ENCODE measurements at places on chromosomes 1 and 21.

DNA sequence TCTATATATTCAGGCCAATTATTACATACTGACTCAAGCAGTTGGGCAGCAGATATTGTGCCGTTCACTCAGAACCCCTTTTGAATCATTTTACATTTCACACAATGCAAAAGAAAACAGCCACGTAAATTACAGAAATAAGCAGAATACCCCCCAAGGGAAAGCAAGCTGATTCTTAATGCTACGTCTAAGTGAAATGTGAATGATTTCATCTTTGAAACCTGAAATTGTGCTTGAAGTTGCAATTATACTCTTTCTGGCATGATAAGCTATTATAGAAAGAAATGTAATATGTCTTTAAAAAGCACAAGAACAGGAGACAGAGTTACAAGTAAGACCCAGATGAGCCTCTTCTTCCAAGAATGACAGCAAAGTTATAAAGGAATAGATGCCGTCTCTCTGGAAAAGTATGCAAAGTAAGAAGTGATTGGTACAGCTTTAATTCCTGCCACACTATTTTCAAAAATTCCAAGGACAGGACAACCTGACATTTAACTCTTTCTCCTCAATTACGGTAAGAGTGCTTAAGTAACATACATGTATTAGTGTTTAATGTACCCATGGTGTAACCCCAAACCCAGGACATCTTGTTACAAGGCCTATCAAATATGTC, 891.5 kb upstream of the ADGRL2 start:
- DNase-seq, result no peak

DNA sequence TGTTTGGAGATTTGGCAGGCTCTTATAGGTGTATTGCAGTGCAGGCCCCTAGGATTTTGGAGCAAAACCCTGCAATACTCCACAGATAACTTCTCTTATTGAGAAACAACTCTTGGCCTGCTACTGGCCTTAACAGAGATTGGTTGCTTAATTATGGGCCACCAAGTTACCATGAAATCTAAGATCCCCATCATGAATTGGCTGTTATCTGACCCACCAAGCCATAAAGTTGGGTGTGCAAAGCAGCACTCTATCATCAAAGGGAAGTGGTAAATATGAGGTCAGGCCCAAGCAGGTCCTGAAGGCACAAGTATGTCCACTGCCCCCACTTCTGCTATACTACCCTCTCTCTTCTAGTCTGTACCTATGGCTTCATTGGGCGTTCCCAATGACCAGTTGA, 130.0 kb upstream of the TNFSF4 start:
- DNase-seq, result no peak

- DNase-seq, result no peak
Measured at GRCh38 chr1:84307398-84307797, 5.9 kb downstream of the SAMD13 start.

GRCh38 chr1:51664421-51665240, 47.7 kb downstream of the OSBPL9 start:
- no peak for DNase-seq

- no peak for DNase-seq
Measured at GRCh38 chr1:160789051-160789701, 6.8 kb upstream of the LY9 start.

DNA sequence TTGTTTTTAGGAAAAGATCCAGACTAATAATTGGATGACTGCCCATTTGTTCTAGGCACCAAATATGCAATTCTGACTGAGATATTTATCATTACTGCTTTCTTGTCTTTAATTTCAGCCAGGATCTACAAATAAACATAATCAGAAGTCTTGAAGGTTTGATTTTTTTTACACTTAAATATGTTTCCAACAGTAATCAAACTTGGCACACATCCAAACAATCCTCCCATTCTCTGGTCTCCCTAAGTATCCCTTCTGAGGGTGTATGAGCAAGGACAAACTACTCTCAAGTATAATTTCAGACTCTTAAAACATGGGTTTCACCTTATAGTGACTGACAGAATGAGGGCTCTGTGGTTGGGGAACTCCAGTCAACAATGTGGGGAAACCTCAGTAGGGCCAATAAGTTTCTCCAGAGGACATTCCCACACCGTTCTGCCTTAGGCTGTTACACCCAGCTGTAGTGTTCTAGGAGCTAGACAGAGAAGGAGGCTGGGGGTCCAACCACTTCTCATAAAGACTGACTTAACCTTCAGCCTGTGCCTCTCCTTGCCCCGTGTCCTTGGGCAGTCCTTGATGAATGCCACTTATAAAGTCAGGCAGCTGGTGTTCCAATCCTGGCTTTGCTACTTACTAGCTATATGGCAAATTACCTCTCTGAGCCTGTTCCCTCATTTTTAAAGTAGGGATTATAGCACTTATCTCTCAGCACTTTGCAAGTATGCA, 1.5 kb upstream of the PALMD start:
- no peak for DNase-seq

DNA sequence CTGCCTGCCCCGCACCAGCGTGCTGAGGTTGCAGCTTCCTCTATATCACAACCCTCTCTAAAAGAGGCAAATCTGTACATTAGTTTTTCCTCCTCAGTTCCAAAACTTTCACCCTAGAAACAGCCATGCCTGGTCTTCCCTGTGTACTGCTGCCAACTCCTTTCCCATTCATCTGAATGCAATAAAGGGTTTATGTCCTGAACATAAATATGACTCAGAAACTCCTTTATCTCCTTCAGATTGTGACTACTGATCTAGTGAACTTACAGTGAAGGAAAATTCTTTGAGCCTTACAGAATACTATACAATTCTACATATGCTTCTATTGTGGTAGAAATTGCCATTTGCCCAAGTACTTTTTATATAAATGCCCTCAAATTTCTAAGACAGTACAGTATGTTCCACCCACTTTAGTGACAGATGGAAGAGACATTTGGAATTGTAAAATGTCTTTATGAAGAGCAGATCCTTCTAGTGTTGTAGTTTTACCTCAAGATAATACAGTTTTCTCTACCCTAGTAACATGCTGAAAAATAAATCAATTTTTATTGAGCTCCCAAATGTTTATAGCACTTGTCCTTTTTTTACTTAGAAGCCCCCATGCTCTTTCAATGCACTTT, 345.1 kb upstream of the SNX7 start:
- no peak for DNase-seq

- no peak for DNase-seq
Measured at GRCh38 chr1:28781305-28781704, 30.7 kb upstream of the OPRD1 start.

GRCh38 chr1:172453153-172453545, 9.3 kb upstream of the PIGC start:
- DNase-seq, result no peak

- no peak for DNase-seq
Measured at GRCh38 chr21:33051925-33052324, 18.0 kb upstream of the OLIG1 start.

DNA sequence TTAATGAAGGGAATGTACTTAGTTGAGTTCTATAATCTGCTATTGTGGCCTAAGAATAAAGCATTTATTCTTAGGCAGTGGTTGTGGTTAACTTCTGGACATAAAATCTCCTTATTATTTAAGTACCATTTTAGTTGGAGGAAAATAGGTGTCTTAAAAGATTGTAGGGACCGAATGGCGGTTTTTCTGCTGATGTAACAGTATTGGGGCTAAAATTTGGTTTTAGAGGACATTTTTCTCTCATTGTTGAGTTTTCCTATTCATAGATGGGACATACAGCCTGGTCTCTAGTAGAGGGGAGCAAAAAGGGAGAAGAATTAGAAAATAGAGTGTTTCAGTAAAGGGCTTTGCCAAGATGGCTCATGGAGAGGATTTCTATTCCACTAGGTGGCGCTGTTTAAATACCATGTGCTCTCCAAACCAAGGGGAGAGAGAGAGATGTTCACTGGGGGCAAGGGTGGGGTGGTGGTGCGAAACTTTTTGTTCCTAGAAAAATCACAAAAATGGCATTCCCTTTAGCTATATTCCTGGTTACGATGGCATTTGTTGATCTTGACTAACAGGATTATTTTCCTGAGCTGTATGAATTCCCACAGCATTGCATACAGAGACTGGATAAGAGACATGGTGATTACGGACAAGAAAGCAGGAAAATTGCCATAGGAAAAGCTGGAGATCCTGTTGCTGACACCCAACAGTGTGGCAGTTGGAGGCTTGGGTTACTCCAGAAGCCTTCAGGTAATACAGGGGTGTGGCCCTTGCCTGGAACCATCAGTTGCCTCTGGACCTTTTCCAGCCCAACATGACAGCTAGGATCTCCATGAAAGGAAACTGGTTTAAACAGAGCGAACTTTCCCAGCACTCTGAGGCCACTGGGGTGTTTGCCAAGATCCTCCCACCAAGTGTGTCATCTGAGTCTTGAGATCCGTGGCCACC, 18.2 kb upstream of the FCGR2A start:
- DNase-seq, result no peak

DNA sequence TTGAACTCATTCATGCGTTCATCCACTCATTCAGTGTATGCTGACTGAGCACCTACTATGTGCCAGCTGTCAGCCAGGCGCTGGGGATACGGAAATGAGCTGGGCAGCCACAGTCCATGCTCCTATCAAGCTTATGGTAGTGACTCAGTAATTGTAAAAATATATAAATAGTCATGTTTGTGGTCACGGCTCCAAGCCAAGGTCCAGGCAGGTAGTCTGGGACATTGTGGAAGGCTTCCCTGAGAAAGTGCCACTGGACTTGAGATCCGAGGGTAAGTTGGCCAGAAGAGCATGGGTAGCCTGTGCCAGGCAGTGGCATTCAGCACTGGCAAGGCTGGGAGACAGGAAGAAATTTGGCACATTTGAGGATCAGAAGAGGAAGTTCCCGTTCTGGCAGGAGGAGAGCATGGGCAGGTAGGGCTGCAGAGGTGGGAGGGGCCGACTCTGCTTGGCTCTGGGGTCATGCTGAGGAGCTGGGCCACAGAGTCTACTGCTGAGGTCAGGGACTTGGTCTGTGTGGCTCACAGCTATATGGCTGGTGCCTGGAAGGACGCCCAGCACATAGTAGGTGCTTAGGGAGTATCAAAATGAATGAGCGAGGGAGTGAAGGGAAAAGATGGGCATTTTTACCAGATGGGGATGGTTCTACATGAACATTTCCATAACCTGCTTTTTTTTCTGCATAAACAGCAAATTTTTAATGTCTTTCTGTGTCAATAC, 6.9 kb downstream of the PTPRF start:
- no peak for DNase-seq

DNA sequence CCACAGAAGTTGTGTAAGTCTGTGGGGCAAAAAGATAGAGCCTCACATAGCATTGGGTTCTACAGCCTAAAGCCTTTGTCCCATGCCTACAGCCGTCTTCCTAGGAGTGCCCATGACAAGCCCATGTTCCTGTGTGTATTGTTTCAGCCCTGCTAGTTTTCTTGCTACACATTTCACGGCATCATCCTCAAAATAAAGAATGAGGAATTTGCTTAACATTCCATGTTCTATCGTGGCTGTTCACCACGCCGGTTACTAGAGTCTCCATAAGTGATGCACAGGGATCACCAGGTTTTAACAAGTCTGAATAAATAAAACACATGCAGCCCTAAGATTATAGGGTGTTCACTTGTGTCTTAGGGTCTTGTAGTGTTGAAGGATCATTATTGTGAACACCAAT, 87.4 kb upstream of the NGF start:
- DNase-seq, result no peak

GRCh38 chr1:89758156-89758555, 62.7 kb upstream of the LRRC8D start:
- no peak for DNase-seq

GRCh38 chr1:4678066-4678717, 23.8 kb downstream of the AJAP1 start:
- no peak for DNase-seq

DNA sequence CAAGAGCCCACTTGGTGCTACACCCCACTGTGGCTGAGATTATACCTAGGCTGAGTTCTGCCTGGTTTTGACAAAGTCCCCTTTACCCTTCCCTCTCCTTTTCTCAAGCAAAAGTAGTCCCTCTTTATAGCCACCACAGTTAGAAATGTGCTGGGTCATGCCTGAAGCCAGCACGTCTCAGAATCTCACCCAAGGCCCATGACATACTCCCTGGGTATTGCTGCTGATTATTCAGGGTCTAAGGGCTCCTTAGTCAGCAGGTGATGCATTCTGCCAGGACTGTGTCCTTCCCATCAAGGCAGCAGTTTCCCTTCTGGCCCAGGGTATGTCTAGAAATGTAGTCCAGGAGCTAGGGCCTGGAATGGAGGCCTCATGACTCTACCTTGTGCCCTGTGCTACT, 67.3 kb upstream of the COX20 start:
- DNase-seq, result no peak

- no peak for DNase-seq
Measured at GRCh38 chr1:43005460-43006361, 47.0 kb upstream of the SLC2A1 start.

DNA sequence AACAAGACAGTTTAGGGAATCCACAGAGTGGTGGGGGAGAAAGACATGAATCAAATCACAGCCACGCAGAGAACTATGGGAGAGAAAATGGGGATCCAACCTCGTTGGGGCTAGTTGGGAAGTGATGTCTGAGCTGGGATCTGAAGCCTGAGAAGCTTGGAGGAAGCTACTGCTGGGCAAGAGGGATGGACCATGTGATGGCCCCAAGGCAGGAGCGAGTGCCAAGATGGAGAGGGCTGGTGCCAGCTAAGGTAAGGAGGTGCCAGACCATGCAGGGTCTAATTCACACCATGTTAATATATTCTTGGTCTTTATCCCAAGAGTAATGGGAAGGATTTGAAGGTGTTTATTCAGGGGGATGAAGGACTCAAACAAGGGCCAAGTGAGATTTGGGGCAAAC, 18.2 kb upstream of the TCEA3 start:
- no peak for DNase-seq

DNA sequence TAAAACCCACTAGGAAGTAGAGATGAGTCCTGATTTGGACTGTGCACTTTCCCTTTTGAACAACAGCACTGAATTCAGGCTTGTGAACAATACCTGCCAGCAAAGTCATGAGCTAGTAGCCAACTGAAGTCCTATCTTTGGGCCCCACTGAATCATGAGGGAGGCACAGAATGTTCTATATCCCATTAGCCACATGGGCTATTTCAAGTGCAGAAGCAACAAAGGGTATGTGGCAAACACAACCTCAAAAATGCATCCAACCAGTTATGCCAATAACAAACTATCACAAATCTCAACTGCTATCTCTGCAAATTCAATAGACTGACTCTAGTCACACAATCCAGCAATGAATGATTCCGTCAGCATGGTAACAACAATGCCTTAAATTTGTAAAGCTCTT, 276.0 kb downstream of the MRPL39 start:
- DNase-seq, result no peak

DNA sequence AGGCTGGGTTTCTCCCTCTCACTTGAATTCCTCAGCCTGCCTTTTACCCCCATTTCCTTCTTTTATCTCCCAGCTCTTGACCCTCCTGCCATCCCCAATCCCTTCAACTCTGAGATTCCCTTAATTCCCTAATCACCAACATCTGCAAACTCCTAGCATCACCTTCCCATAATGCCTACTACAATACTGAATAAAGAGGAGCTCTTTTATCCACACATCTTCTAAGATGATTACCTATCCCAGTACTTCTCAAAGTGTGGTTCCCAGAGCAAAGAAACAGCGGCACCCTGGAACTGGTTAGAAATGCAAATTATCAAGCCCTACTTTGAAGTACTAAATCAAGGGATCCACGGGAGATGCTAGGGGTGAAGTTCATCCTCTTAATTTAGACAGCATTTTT, 21.2 kb upstream of the UBE2U start:
- no peak for DNase-seq

GRCh38 chr1:155279268-155279667, 2.0 kb downstream of the HCN3 start:
- no peak for DNase-seq
